ENCODE measurements at places on chromosomes 12 and 14.

DNA sequence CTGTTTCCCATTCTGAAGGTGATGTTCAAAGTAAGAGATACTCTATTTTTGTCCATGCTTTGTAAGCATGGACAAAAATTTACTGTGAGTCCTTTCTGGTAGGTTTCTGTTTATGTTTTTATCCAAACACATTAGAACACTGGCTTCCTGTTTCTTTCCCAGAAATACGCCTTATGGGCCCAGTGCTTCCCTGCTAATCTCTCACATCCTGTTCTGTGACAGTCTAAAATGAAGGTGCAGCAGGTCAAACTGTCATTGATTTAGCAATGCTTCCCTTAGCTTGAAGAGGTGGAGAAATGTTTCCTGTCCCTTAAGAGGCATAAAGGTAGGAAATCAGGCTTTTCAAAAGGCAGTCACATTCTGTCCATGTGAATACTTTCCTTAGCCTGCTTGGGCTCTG is 305.6 kb downstream of the RPS29 start:
- DNase-seq = no peak

GRCh38 chr12:76669981-76670380 is 93.9 kb upstream of the ZDHHC17 start:
- no peak for DNase-seq

DNA sequence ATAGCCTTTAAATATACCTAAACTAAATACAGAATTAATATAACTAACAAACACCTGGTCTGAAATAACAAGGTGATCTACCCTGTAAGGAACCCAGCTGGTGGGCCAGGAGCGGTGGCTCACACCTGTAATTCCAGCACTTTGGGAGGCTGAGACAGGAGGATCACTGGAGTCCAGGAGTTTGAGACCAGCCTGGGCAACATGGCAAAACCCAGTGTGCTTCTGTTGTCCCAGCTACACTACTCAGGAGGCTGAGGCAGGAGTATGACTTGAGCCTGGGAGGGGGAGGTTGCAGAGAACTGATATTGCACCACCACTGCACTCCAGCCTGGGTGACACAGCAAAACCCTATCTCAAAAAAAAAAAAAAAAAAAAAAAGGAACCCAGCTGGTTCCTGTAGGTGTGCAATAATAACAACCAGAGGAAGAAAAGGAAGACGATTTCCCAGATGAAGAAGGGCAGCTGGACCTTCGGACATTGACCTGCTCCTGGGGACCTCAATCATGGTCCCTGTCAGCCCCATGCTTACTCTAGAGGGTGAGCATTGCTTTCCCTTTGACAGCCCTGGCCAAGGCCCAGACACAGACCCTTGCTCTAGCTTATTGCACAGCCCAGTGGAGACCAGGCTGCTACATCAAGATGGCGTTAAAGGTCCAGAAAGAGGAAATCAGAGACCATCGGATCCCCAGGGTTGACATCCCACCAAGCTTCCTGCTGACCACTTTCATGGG is 5.4 kb downstream of the FOS start:
- DNase-seq = no peak

- no peak for DNase-seq
These were observed 1410.0 kb upstream of the TMEM132C start for GRCh38 chr12:126856958-126857357.

DNA sequence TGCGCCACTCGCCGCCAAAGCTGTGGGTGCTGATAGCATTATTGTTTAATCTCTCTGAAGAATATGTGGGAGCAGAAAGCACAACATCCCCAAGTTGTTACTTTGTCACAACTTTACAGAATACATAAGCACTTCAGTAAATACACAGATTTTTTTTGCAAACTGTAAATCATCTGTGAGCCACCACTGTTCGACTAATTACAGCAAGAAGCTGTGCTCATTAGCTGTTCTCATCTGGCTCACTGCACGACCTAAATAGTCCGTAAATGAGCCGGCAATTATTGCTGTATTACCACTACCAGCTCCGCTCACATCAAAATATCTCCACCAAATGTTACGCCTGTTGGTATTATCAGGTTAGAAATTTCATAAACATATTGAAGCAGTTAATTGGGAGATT is 228.9 kb upstream of the PRKD1 start:
- no peak for DNase-seq

- DNase-seq = peak; percentile 65
These were observed 141.3 kb downstream of the TSPAN9 start for GRCh38 chr12:3218228-3219171.

DNA sequence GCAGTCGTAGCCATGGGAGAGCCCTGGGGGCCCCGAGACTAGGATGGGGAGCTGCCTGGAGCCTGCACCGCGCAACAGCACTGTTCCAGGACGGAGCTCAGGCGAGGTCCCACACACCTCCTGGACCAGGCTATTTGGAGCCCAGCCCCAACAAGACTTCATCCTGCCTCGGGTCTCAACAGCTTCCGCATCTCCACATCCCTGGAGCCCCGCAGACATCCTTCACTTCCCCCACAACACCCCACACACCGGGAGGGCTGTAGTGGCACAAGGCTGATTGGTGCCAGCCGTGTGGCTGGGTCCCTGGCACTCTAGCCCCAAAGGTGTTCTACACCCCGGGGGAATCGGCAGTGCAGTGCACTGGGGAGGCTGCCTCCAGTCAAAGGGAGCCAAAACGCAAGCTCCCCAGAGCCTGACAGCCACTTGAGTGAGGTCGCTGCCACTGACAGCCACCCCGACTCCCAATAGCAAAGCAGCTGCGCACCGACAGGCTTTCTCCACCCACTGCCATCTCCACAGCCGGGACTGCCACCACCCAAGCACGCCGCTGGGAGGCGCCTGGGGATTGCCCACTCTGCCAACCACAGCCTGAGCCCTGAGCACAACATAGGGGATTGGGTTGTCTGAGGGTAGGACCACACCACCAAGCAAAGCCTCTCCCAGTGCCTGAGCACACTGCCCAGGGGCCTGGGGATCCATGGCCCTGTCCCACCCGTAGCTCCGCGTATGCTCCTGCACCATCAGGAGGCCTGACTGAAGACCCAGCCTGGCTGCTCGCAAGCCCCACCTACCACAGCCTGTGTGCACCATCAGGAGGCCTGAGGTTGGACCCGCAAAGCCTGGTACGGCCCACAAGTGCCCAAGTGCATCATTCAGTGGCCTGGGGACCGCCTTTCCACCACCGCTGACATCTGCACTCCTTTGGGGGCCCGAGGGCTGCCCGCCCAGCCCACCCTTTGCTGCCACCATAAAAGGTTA is 13.2 kb upstream of the KLRF1 start:
- peak; percentile 94 for DNase-seq

DNA sequence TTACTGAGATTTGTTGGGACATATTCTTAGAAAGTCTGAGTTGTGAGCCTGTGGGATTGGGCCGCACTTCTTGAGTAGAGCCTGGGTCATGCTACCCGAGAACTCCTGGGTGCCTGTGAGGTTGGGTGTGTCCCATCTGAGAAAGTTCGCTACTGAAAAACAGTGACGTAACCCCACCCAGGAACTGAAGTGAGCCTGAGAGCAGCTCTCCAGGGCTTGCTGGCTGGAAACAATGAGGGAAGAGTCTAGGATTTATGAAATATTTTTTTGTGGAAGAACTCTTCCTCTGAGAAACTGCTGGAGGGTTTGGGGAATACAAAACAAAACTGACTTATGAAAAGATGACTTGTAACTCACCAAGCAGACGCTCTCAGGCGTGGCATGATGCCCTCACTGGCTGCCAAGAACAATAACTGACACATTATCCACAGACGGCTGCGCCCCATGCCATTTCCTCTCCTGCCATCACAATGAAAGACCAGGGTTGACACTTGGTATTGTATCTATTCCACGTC is 69.2 kb downstream of the RASSF3 start:
- no peak for DNase-seq

GRCh38 chr14:69693801-69694729 is 72.9 kb upstream of the SRSF5 start:
- no peak for DNase-seq

- peak; percentile 86 for DNase-seq
These were observed 7.8 kb downstream of the ZDHHC22 start for GRCh38 chr14:77133720-77134338.

GRCh38 chr14:92961567-92961855 is 38.6 kb downstream of the CHGA start:
- no peak for DNase-seq

DNA sequence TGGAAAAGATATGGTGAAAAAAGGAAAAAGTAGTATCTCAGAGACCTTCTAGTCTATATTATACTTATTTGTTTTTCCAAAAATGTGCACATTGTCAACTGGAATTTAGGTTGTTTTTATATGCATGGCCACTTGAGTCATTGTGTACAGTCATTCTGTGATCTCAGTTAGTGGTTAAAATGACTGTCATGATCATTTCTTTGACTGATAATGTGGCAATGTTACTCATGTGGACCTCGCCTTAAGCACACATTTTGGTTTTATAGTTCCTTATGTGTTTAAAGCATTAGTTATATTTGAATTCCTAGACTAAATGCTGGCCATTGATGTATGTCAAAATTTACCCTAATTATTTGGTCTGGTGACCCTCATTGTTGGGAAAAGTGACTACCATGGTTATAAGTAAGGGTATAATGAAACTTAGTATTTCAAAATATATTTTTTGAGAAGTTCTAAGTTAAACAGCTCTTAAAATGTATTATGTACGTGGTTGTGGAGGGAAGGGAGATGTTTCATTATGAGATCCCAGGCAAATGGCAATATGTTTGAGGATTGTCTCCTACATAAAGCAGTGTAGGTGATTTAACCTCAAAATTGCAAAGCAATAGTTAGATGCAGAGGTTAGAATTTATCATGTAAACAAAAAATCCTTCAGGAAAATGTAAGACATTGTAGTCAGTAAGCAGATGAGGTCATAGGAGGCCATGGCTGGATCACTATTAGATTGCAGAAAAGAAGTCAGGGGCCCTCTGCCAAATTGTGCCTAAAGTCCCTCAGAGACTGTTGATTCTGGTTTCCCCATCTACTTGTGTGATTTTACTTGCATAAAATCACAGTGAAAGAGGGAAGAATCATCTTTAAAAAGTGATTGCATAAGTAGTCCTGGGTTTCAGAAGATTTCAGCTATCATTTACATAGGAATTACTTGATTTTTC is 17.5 kb downstream of the PNMA1 start:
- DNase-seq = peak; percentile 75

DNA sequence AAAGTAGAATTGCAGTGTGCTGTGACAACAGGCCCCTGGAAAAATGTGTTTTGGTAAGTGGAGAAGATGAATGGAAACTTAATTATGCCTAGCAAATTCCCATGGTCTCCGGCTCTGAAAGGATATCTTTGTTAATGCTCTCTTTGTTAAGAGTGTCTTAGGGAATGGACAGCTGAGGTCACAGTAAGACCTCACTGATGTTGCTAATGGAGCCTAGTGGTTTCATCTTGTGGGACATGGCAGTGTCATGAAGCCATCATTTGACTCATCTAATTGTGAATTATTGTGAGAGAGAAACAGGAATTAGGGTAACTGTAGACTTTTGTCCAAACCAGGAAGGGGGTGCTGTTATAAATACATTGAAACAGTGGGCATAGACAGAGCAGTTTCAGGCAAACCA is 330.3 kb downstream of the TMTC2 start:
- DNase-seq = no peak

- DNase-seq = no peak
These were observed 1.5 kb downstream of the KRT75 start for GRCh38 chr12:52432559-52433207.

DNA sequence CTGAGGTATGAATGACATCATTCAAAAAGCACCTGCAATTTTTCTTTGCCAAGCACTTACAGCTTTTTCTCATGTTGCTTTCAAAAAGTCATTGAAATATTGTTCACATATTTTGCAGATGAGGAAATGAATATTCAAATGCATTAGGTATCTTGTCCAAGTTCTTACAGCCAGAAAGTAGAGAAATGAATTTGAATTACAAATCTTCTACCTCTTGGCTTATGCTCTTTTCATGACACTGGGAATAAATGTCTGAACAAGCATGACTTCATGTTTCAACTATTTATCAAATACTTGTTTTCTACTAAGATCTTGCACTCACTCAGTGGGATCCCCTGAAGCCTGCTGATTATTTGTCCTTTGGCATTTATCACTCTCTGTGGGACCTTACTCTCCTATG is 267.2 kb upstream of the BTG1 start:
- no peak for DNase-seq

DNA sequence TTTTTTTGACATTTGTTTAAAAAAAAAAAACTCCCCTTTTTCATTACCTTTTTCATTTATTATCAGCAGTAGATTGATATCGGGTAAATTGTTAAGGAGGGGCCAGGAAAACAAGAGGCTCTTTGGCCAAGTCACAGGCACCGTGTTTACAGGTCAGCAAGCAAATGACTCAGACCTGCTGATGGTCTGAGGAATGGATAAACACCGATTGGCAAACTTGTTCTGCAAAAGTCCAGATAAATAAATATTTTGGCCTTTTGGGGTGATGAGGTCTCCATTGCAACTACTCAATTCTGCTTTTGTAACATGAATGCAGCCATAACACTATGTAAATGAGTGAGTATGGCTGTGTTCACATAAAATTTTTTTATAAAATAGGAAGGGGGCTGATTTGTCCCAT is 94.0 kb downstream of the RPS29 start:
- no peak for DNase-seq

- DNase-seq = no peak
These were observed 32.0 kb downstream of the PRKD1 start for GRCh38 chr14:29895591-29896083.

- DNase-seq = no peak
These were observed 28.3 kb downstream of the TTC5 start for GRCh38 chr14:20277409-20277808.

GRCh38 chr12:6929466-6930452 is 2.0 kb downstream of the ATN1 start:
- DNase-seq = no peak

GRCh38 chr12:117105902-117106301 is 6.7 kb upstream of the TESC start:
- no peak for DNase-seq

DNA sequence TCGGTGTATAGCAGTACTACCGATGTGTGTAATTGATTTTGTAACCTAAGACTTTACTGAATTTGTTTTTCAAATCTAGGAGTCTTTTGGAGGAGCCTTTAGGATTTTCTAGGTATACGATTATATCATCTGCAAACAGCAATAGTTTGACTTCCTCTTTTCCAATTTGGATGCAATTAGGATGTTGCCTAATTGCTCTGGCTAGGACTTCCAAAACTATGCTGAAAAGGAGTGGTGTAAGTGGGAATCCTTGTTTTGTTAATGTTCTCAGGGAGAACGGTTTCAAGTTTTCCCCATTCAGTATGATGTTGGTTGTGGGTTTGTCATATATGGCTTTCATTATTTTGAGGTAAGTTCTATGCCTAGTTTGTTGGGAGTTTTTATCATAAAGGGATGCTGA is 171.6 kb upstream of the PDE3A start:
- no peak for DNase-seq

- no peak for DNase-seq
These were observed 66.5 kb upstream of the GALNT9 start for GRCh38 chr12:132395908-132396305.
